CD4-positive, alpha-beta T cell treated with Interleukin-21 for 1 hour (primary cell): ENCODE measurements at places on chromosomes 16 and 17.

- DNase-seq: no peak
Measured at GRCh38 chr17:66450008-66450851, 147.8 kb downstream of the PRKCA start.

DNA sequence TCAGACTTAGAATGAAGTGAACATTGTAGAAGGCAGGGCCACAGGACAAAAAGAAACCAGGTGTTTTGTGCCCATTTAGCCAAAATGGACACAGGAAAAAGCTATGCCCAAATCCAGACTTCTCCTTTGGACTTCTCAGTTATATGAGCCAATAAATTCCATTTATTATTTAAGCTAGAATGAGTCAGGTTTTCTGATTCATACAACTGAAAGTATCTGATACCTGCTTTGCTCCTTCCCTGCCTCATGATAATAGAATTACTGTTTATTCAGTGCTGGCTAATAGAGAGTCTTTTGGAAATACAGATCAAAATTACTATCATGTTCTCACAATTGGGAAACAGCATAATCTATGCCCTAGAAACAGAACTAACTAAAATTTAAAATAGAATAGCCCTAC is 8.7 kb upstream of the CPD start:
- DNase-seq: no peak

DNA sequence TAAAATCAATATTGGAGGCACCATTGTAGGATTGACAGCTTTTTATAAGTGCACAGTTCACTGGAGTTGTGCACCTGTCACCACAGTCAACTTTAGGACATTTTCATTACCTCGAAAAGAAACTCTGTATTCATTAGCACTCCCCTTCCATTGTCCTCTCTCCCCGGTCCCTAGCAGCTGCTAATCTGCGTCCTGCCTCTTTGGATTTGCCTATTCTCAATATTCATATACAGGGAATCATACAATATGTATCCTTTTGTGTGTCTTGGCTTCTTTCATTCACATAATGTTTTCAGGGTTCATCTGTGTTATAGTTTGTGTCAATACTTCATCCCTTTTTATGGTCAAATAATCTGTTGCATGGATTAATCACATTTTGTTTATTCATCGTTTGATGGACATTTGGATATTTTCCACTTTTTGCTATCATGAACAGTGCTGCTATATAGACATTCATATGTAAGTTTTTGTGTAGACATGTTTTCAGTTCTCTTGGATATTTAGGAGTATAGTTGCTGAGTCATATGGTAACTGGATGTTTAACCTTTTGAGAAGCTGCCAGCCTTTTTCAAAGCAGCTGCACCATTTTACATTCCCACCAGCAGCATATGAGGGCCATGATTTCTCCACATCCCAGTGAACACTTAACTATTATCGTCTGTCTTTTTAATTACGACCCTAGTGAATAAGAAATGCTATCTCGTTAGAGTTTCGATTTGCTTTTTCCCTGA is 9.8 kb downstream of the DNAJA3 start:
- DNase-seq: no peak

DNA sequence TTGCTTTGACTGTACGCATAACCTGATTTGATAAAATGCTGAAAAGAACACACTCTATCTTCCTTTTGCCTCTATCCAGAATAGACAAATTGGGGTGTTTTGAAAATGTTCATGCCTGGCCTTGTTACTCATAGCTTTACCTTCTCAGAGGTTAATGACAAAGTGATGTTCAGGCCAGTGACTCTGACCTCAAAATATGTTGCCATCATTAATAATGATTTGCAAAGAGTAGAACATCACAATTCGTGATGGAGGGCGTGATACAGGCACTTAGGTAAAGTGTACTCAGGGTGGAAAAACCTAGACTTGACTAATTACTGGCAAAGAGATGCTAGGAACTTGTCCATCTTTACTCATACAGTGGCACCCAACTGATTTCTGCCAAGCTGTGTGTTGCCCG is 656.6 kb upstream of the SOX9 start:
- no peak for DNase-seq

GRCh38 chr16:22296225-22297113 is 740 bp upstream of the POLR3E start:
- DNase-seq: no peak

DNA sequence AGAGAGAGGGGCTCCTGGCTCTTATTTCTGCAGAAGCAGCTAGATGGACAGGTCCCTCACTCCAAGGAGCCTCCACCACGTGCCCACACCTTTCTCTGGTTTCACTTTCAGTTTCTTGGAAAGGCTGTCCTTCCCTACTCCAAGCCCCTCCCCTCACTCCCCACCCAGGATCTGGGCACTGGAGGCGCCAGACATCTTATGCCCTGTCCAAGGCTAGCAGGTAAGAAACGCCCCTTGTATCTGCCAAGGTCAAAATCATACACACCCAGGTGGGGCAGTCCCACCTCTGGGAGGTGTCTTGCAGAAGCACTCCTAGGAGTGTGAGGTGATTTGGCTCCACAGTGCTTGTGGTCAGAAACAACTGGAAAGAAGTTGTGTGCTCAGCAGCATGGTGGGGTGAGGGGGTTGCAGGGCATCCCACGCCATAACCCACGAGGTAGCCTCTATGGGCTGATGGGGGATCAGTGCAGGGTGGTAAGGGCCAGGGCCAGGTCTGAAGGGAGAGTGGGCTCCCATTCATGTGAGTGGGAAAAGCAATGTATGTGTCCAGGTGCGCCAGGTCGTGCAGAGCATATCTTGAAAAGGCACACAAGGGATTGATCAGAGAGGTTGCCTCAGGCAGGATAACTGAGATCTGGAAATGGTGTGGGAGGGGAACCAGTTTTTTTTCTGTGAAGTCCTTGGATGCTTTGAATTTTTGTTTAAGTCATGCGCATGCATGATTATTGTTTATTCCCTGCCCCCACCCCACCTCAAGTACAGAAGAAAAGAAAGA is 31.8 kb upstream of the PRM1 start:
- peak; percentile 52 for DNase-seq

GRCh38 chr16:76535-77272 is 1.3 kb upstream of the MPG start:
- DNase-seq: no peak

GRCh38 chr16:89123001-89123830 is 29.6 kb downstream of the ACSF3 start:
- DNase-seq: no peak

DNA sequence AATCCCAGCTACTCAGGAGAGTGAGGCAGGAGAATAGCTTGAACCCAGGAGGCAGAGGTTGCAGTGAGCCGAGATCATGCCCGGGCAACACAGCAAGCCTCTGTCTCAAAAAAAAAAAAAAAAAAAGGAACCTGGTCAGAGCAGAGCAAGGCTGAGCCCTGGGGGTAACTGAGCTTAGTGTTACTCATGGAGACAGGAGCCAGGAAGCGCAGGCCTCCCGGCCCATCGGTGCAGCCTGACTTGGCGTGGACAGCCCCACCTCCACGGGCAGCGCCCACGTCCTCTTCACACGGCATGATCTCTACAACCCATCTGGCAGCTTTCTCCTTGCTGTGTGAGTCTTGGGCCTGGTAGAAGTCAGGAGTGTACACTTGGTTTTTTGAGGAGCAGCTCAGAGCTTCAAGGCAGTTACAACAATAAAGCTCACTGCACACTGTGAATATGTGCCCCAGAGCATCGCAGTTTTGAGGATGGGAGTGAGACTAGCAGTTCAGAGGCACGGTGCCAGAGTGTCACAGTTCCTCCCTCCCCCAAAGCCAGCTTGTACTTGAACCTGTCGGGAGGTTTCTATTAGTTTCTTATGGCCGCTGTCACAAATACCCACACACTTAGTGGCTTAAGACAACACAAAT is 129.9 kb downstream of the RAP1GAP2 start:
- DNase-seq: no peak

DNA sequence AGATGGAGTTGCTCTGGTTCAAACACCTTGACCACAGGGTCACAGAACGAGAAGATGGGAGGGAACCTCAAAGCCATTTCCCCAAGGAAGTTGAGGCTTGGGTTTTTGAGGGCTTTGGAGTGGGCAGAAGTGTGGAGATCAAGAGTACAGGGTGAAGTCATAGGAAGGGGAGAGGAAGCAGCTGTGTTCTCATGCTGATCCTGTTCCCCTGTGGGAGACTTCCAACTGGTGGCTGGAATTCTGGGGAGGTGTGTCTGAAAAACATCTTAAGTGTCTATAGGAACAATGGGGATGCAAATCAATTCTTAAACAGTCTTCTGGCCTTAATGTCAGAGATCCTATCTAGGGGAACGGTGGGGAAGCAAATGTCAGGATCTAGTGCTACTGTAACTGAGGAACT is 38.8 kb upstream of the HSBP1 start:
- DNase-seq: no peak

DNA sequence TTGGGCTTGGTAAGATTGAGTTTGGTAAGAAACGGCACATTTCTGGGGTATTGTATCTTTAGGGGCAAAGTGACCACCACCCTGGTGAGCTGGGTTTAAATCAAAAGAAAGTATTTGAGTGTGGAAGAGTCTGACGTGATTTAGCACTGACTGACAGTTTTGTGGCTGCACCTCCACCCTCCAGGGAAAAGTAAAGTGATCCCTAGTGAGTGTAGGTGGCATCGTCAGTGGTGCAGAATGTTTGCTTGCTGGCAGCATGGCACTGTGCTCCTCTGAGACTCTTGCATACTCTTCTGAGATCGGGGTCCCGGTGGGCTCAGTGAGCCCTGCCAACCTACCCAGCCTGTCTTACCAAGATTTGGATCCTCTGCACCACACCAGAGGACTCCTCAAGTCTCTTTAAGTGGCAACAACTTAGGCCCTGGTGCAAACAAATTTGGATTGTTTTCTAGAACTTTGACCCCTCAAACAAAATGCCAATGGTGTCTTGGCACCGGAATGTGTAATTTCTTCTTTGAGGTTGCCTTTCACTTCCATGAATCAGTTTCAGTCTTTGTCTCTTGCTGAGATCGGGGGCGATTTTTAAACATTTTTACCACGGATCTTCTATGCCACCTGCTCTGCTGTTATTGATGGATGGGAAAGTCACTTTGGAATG is 2.8 kb downstream of the PRKCB start:
- DNase-seq: no peak

GRCh38 chr17:32174889-32175288 is 32.6 kb downstream of the RHOT1 start:
- no peak for DNase-seq

- no peak for DNase-seq
Measured at GRCh38 chr17:27550974-27551505, 79.9 kb upstream of the LGALS9 start.

DNA sequence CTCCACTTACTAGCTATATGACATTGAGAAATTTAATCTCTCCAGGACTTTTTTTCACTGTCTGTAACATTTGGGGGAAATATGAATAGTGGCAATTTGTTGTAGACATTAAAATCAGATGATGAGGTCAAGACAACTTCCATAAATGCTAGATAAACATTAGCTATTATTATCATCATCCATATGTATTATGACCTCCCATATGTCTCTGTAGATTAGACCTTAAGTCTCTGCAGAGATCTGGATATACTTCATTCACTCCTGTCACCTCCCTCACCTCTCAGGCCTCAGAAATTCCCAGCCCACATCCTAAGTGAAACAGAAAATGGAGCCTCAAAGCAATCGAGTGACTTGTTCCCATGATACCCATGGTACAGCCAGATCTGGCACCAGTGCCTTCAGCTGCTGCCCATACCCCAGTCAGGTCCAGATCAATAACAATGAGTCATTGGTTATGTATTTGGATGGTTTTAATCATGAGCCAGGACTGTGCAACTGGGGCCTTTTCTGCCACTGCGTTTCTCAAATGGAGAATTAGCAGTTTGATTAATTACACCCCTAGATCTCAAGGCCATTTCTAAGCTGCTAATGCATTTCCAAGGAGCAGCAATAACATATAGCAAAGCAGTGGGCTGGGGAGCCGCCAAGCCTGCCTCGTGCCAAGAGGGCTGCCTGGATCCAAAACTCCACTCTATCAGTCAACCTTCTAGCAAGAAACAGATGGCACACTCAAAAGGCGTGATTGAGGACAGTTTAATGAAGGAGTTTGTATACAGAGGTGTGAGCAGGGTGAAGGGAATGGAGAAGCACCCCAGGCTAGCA is 2.6 kb upstream of the FDXR start:
- no peak for DNase-seq

DNA sequence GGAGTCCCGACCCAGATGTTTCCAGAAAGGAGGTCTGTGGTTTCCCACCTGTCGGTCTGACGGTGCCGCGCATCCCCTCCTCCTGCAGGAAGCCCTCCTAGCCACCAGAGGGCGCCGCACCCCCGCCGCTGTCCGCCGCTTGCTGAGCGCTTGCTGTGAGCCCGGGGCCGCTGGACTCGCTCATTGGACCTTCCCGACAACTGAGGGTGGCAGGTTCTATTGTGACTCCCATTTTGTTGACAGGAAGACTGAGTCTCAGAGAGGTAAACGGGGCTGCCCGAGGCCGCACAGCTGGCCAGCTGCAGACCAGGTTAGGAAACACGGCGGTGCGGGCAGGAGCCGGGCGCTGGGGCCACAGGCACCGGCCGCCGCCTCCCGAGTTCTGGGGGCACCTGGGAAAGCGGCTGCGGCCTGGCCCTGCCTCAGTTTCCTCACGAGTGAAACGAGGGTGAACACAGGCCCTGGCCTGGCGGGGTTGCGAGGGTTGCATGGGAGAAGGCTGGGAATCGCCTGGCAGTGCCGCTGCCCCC is 191.1 kb upstream of the CIBAR2 start:
- DNase-seq: peak; percentile 72

- no peak for DNase-seq
Measured at GRCh38 chr17:83050651-83051395, 28.6 kb upstream of the METRNL start.

DNA sequence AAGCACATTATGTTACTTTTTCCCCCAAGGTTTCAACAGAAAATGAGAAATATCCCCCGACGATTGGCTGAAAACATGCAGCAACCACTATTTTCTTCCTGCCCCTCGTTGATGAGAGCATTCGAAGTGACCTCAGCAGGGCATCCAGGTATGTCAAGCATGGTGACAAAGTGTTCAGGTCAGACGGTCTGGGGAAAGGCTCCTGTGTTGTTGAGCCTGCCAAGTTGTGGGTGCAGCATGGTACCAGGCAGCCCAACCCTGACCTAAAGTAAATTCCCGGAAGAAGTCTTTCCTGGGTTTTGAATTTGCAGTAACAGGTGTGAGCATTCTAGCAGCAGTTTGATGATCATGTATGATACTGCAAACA is 51.7 kb upstream of the SEC14L1 start:
- peak; percentile 22 for DNase-seq

DNA sequence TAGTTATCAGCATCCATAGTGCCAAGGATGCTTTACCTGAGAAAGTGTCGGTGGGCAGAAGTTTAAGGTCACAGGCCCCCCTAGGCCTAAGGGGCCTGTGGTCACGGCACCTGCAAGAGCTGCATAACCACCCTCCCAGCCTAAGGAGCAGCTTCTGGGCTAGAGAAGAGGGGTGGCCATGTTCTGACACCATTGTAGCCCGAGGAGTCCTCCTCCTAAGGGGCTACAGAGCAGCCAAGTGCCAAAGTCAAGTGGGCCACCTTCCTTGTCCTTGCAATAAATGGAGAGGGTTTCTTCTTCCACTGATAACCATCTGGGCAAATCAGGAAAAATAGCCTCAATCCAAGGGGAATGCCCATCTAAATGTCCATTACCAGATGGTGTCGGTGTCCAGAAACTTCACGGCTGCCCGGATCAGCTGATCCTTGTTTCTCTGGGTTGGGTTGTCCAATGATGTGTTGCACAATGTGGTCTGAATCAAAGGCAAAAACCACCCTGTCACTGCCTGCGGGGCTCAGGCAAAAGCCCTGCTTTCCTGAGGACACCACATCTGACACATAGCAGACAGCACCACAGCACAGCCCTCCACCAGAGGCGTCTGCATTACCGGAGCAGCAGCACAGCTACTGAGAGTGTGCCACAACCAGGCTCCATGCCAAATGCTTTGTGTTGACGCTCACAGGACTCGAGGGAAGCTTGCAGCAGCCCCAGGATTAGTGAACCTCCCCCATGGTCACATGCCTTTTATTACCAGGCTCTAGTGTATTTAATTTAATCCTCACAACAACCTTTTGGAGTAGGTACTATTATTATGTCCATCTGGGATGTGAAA is 12.8 kb downstream of the ATPAF2 start:
- DNase-seq: peak; percentile 24
